NCI-H1105 treated with DMSO at 0.1 percent for 48 hours (cell line): ENCODE measurements at places on chromosomes 5 and 9.

- no peak for DNase-seq
These were observed 229.7 kb downstream of the EPB41L4A start for GRCh38 chr5:112189391-112189790.

DNA sequence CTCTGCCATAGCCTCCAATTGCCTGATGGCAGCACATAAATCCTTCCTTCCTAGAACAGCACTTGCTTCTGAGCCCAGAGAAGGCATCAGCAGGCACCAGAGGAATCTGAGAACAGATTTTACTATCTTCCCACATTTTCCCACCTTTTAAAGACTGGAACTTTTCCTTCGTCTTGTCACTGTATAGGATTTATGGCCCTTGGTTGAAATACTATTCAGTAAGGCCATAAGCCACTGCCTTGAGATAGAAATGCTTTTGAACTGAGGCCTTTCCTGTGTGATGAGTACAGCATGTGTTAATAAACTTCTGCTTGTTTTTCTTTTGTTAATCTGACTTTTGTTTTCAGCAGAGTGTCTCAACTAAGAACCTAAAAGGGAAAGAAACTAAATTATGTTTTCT lies 84.3 kb downstream of the MRPS27 start:
- no peak for DNase-seq

DNA sequence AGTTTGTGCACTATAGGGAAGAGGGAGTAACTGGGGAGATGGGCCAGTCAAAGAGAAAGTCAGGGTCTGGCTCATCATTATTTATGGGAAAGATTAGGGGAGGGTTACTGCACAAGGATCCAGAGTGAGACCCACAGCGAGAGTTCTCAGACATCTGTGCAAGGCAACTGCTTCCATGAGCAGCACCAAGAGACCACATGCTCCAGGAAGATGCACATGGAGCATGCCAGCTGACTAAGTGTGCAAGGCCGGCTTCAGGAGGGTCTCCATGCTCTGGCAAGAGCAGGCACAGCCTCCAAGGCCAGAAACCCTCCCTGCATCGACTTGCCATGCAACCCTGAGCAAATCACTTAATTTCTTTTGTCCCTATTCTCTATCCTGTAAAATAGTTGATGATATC lies 616.9 kb downstream of the CSNK1G3 start:
- no peak for DNase-seq

DNA sequence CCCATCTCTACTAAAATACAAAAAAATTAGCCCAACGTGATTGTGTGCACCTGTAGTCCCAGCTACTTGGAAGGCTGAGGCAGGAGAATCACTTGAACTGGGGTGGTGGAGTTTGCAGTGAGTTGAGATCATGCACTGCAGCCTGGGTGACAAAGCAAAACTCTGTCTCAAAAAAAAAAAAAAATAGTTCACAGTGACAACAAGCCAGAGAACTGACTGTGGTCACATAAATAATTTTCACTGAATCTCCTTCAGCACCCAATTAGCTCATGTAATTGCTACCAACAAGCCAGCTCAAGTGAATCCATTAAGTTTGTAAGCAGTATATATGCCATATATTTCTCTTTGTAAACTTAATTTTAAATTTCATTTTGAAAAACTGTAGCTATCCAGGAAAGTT lies 14.5 kb upstream of the AFAP1L1 start:
- no peak for DNase-seq
